ENCODE measurements at places on chromosomes 3 and 15.

GRCh38 chr3:23859839-23860382 is 54.2 kb downstream of the UBE2E1 start:
- DNase-seq, result no peak

- no peak for DNase-seq
Observed at GRCh38 chr3:18393906-18394305, 31.2 kb downstream of the SATB1 start.

GRCh38 chr15:90869601-90870353 is 1.4 kb downstream of the FURIN start:
- DNase-seq, result peak; percentile 76

DNA sequence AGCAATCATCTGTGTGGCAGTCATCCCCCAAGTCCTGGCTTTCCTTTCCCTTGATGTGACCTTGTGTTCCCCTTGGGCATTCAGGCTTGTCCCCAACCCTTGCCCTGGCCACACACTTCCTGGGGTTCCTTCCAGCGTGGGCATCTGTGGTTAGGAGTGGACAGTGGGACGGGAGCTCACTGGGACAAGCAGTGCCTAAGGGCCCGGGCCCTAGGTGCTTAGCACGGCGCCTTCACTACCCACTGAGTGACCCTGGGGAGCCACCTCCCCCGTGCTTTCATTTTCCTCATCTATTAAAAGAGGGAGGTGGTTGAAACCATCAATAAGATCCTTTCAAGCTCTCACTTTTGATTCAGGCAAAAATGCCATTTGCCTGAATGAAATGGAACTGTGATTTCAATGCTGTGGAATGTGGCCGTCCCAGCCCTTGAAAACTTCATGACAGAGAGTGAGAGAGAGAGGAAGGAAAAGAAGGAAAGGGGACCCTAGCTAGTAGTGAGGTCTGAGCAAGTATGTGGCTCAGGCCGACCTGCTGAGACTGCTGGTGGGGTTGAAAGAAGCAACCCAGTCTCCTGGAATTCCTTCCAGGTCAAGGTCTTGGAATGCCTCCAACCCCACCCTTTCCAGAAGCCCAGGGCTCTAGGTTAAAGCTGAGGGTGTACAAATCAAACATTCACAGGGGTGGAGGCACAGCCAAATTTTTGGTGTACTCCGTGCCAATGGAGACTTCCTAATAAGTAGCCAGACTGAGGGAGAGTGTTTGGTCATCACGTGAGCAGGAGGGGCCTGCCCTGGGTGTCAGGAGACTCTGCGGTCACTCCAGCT is 302.9 kb downstream of the TLE3 start:
- no peak for DNase-seq

- no peak for DNase-seq
Observed at GRCh38 chr15:62647843-62648505, 394.6 kb upstream of the TPM1 start.

GRCh38 chr3:25465266-25465860 is 37.3 kb downstream of the RARB start:
- DNase-seq, result no peak

- peak; percentile 43 for DNase-seq
Observed at GRCh38 chr3:196569003-196569516, 600 bp downstream of the FBXO45 start.

DNA sequence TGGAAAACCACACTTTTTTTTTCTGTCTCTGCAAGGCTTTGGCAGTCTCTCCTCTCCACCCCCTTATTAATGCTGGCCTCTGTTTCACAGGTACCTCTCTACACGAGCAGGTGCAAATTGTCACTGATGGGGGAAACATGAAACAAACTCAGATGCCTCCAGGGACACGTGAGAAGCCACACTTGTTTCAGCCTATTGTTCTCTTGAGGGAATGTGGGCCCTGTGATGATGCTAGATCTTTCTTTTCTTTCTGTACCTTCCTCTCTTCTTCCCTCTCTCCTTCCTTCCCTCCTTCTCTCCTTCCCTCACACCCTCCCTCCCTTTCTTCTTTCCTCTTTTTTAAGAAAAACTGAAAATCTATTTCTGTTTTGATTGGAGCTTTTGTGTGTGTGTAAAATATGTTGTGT is 5.7 kb upstream of the BLM start:
- no peak for DNase-seq

DNA sequence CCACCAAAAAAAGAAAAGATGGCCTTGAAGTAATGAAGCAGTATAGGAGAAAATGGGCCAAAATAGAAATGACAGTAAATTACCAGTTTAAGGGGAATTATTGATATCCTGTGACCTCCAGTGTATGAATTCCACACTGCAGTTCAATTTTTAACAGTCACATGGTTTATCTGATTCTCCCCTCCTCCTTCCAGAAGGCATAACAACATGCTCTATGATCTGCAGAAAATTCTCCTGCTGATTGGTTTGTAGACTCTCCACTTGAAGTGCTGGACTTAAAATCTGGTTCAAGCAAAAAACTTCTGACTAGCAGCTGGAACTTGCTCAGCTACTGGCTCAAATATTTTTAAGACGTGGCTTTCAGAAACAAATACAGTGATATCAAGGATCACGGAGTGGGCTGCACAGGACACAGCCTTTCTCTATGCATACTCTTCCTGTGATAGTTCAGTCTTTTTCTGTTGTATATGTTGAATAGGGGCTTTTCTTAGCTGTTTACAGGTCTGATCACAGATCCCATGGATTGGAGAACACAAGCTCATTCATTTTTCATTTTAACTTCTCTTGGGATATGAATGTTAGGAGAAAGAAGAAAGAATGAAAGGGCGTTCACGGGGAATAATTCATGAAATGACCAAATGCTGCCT is 211.5 kb downstream of the LSAMP start:
- no peak for DNase-seq

GRCh38 chr15:62254137-62254934 is 89.3 kb upstream of the C2CD4B start:
- DNase-seq, result peak; percentile 44

DNA sequence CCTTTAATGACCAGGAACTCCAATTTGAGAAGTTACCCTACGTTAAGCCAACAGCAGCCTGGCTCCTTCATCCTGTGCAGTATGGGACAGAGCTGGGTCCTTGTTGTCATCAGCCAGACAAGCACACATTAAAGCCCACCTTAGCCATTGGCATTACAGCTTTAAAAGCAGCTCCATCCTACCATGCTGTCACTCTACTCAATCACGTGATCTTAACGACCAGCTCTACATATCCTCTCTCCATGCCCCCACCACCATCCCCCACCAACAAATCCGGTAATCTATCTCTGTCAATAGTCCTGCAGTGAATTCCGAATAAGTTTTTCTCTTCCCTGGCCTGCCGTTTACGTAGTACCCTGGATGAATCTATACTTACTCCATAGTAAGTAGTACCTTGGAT is 82.9 kb upstream of the DGKG start:
- DNase-seq, result no peak

- no peak for DNase-seq
Observed at GRCh38 chr15:31032961-31033371, 41.5 kb upstream of the MTMR10 start.

DNA sequence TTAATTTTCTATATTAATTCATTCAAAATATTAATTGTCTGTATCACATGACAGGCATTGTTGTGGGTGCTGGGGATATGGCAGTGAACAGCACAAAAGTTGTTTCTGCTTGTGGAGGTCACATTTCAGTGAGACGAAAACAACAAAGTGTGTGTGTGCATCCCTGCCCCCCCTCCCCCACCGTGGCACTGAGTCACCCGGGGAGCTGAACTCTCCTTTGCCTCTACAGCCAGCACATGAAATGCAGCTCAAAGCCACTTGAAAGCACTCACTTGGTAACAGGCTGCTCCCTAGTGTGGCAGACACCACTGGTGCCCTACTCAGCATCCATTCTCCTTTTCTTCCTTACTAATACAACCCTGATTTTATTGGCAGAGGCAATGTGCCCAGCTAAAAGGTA is 16.9 kb upstream of the SCAMP5 start:
- peak; percentile 38 for DNase-seq

DNA sequence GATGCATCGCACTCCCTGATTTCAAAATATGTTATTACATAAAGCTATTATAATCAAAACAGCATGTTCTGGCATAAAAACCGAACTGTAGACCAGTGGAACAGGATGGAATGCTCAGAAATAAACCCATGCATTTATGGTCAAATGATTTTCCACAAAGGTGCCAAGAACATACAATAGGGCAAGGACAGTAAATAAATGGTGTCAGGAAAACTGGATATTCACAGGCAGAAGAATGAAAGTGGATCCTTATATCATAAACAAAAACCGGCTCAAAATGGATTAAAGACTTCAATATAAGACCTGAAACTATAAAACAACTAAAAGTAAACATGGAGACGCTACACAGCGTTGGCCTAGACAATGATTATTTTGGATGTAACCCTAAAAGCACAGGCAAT is 22.6 kb downstream of the USP50 start:
- no peak for DNase-seq

- no peak for DNase-seq
Observed at GRCh38 chr3:42262525-42262924, 3.5 kb downstream of the CCK start.

DNA sequence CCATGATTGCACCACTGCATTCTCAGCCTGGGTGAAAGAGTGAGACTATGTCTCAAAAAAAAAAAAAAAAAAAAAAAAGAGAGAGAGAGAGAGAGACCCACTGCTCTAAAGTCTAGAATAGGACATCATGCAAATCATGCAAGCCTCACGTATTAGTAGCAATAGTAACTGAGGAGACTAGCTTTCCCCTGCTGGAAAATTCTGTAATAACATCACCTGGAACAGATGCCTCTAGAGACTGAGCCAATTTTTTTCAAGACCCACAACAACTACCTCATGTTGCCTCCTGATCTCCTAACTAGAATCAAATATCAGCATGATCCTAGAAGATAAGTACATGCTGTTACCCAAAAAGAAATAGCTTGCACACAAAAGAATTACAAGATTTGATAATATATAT is 461.9 kb downstream of the AGBL1 start:
- no peak for DNase-seq

DNA sequence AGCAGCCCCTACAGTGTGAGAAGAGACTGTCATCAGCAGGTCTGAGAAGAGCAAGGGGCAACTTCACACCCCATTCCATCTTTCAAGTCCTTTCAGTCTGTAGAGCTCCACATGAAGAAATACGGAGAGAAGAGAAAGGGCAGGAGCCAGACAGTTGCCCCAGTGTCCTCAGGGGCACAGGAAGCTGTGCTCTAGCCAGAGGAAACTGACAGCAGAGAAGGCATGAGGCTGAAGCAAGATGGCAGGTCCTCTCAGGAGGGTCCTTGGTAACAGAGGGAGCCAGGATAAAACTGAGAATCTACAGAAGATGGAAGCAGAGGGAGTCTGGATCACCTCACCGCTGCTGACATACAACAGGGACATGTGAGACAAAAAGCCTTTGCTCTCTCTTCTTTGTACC is 47.3 kb downstream of the PLCH1 start:
- no peak for DNase-seq

- DNase-seq, result no peak
Observed at GRCh38 chr3:152322756-152323155, 54.0 kb downstream of the MBNL1 start.

DNA sequence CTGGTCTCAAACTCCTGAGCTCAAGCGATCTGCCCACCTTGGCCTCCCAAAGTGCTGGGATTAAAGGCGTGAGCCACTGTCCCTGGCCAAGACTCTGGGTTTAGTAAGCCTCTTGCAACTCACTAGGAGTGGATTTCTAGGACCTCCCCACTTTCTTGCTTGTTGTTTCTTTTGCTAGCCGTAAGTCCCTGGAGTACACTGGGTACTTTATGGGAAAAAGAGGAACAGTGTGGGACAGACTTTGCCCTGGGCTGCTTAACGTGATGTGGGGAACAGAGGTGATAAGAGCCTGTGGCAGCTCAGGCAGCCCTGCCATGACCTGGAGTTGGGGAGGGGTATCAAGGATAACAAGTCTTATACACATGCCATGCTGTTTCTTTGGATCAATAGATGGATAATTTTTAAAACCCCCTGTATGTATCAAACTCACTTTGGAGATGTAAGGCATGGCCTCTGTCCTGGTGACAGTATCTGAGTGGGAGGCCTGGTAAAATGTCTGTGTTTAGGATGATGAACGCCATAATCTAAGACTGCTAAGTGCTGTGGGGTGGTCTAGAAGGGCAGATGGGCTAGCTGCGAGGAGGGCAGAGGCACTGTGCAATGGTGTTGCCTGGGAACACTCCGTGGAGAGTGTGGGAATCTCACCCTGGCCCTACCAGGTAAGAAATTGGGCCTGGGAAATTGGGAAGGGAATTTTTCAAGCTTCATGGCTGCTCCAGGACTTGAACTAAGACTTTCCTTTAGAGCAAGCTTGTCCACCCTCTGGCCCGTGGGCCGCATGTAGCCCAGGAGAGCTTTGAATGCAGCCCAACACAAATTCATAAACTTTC is 54.8 kb downstream of the SMAD3 start:
- no peak for DNase-seq

- DNase-seq, result no peak
Observed at GRCh38 chr3:113242096-113242581, 30.8 kb downstream of the BOC start.

GRCh38 chr3:14770591-14770990 is 48.2 kb upstream of the FGD5 start:
- no peak for DNase-seq

- no peak for DNase-seq
Observed at GRCh38 chr15:50531766-50532165, 14.7 kb downstream of the USP50 start.

DNA sequence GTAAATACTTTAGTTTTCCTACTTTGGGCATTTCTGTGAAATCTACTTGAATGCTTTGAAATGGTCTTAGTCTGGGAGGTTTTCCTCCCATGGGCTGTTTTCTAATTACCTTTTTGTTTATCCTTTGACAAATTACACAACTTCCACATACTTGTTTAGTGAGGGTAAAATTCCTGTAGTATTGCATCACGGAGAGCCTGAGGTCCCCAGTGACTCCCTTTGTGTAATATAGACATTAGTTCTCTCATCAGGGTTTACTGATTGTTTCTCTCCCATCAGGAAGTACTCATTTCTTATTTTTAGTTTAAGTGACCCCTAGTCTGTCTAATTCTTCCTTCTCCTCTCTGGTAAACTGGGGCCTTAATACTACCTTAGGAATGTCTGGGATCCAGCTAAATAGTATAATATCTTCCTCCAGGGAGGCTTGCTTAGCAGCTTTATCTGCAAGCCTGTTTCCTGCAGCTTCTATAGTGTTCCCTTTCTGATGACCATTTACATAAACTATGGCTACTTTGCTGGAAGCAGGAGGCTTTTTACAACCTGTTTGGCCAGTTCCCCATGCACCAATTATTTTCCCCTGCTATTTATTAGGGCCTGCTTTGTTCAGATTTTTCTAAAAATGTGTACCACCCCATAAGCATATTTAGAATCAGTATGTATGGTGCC is 87.2 kb upstream of the XCR1 start:
- DNase-seq, result no peak

DNA sequence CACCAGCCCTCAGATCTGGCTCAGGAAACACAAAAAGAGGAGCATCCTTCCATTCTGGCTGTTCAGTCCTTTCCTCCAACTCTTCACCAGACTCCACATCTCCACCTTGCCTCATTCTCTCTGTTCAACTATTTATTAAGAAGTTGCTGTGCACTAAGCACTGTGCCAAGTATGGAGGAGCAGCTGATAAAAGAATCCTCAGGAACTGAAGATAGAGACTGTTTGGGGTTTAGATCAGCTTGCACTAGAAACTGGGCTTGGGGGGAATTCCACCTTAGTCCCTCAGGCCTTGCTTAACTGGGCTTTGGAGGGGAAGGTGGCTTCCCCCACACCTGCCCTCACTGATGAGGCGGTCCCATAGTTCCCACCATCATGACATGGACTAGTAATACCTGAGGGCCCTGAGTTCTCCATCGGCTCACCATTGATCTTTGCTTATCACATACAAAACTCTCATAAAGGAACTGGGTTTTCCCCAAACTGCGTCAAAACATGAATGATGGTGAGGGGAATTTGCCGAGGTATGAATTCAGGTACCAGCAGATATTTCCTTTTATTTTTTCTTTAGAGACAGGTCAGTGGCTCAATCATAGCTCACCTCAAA is 1.7 kb upstream of the CCR8 start:
- peak; percentile 6 for DNase-seq
